ENCODE measurements at places on chromosomes 7 and 10.

GRCh38 chr10:21807180-21807579 is 196.3 kb downstream of the DNAJC1 start:
- no peak for DNase-seq

DNA sequence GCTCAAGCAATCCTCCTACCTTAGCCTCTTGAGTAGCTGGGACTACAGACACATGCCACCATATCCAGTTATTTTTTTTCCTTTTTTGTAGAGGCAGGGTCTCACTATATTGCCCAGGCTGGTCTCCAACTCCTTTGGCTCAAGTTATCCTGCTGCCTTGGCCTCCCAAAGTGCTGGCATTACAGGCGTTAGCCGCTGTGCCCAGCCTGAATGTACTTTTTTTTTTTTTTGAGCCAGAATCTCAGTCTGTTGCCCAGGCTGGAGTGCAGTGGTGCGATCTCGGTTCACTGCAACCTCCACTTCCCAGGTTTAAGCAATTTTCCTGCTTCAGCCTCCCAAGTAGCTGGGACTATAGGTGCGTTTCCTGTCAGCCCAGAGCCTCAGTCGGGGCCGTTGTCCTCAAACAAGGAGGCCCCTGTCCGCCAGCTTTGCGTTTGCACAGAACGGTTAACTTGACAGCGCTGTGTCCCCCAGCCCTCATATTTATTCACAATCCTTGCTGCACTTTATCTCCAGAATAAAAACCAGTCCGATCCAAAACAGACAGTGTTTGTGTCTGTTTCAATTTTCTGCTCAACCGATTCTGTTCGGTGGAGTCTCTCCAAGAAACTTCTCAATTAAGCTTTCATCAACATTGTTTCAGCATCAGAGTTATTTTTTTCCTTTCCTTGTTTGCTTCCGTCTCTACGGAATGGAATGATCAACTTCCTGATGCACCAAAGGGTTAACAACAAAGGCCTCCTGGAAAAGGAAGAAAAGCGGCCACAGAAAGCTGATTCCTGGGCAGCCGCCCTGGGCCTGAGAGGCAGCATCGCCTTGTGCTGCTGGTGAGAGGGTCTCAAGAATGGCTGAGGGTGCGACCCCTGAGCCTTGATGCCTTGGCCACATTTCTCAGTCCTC is 64.5 kb downstream of the PDIA4 start:
- no peak for DNase-seq

DNA sequence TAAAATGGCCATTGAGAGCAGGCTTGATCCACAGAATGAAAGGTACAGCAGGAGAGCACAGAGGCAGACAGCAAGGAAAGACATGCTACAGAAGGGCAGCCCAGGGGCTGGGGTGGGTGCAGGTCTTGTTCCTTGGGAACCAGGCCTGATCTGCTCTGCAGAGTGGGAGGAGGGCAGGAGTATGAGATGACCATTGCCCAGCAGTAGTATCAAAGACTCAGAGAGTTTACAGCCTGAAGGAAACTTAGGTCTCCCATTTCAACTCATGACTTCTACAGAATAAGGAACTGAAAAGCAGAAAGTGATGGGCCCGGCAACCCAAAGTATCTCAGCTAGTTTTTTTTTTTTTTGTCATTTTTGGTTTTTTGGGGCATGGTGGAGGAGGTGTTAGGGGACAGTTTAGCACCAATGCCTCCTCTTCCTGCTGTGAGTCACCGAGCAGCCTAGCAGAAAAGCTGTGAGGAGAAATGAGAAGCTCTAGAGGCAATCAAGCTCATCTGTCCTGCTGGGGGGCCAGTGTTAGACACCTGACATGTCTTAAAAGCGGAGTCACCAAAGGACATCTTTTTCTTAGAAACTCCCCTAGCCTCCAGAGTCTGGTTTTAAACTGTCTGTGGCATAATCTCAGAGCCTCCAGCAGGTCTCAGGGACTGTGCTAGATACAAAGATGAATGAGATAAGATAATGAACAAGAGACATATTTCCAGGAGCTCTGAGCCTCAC is 34.3 kb upstream of the HERPUD2 start:
- no peak for DNase-seq

DNA sequence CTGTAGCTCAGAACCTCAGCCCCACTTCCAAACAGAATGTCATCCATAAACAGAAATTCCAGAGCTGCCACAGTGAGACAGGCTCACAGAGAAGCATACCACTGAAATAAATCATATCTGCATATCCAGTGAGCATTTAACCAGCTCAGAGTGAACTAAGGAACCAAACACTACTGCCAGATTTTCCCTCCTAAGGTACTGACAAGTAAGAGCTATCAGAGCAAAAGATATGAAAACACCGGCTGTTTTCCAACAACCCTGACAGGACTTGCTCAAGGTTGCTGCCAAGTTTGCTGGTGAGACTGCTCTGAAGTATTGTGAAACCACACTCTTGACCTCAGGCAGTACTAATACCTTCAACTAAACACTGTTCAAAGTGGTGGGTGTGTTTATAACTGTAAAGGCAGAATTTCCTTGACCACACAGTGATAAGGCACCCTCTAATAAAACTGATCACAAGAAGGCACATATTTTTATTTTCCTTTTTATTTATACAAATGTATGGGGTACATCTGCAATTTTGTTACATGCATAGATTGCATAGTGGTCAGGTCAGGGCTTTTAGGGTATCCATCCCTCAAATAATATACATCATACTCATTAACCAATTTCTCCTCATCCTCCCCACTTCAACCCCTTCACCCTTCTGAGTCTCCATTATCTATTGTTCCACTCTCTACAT is 18.3 kb downstream of the SGMS1 start:
- peak; percentile 73 for DNase-seq
